ENCODE measurements at places on chromosomes 6 and 20. TPM values are rescaled to one million over a fixed set of nuclear protein-coding genes. Genes with fewer than 3 reads are reported as not detected.

The VWA7 gene
- 1.6 TPM for total RNA-seq

The RNF39 gene
- total RNA-seq = 2.6 TPM

The C4B gene
- total RNA-seq = 5.3 TPM

The C6orf141 gene
- total RNA-seq = 9.3 TPM

The RAET1L gene
- total RNA-seq = 30.4 TPM

The MDFI gene
- 47.1 TPM for total RNA-seq

The AGPAT1 gene
- 18.2 TPM for total RNA-seq

The PGBD1 gene
- total RNA-seq = 0.76 TPM

The KCNK15 gene
- 1.0 TPM for total RNA-seq

The CD93 gene
- total RNA-seq = 7.9 TPM
